ENCODE measurements at places on chromosomes 5 and 9.

DNA sequence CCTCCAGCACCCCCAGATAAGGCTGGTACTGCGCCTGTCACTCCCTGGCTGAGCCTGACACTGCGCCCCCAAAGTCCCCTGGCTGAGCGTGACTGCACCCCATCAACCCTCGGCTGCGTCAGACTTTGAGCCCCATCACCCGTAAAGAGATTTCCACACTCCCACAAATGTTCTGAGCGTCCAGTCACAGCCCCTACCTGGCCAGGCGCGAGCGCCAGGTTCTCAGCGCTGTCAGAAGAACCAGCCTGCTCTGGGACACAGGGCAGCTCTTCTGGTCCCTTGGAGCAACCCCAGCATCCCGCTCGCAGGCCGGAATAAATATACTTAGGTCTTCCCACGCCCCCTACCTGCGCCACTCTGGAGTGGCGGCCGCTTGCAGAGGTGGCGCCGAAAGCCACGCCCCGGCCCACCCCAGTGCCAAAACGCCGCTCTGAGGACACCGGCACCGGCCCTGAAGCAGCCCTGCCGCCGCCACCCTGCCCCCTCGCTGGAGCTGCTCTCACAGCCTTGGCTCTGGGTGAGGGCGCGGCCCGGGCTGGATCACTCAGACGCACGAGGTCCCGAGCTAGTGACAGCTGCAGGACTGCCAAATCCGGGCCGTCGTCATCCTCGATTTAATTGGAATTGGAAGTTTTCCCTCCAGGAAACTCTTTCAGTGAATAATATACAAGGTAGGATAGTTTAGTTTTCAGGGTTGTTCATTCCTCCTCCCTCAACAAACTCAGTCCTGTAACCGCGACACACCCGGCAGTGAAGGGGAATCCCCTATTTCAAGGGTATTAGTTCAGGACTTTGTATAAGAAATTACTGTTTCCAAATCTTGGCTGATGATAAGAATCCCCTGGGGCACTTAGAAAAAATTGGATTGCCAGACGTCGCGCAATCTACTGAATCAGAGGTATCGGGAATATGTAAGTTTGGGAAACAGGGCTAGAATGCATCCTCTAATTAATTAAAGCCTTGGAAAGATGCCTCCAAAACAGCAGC lies 1.2 kb upstream of the CEMIP2 start:
- peak; percentile 74 for DNase-seq

DNA sequence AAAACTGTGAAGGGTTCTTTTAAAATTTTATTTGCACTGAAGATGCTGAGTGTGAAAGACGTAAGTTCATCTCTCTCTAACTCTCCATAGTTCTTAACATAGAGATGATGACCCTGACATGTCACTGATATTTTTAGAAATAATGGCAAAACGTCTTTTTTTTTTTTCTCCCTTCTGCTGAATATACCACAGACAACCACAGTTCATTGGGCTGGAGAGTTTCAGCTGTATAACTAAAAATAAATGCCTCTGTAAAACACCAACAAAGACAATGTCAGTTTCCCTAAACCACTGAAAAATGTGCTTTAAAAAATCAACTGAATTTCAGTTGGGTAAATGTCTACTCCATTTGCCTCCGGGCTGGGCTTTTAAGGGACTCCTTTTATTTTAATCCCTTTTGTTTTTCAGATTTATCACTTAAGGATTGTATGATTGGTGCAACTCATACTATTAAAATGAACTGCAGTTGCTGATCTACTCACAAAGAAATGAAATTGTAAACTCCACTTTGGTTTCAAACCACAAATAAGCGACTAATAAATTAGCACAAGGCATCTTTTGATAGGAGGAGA lies 830.9 kb upstream of the WWC1 start:
- no peak for DNase-seq

GRCh38 chr5:157761690-157762621 lies 18.4 kb downstream of the LSM11 start:
- DNase-seq = no peak

- DNase-seq = no peak
Measured at GRCh38 chr5:174294891-174295620, 249.6 kb downstream of the NSG2 start.

Measured in activated CD4-positive, alpha-beta T cell treated with anti-CD3 and anti-CD28 coated beads, Interleukin-2, amount 50 U/mL, for 48 hours (primary cell).